ENCODE measurements at places on chromosomes 5 and 9.

DNA sequence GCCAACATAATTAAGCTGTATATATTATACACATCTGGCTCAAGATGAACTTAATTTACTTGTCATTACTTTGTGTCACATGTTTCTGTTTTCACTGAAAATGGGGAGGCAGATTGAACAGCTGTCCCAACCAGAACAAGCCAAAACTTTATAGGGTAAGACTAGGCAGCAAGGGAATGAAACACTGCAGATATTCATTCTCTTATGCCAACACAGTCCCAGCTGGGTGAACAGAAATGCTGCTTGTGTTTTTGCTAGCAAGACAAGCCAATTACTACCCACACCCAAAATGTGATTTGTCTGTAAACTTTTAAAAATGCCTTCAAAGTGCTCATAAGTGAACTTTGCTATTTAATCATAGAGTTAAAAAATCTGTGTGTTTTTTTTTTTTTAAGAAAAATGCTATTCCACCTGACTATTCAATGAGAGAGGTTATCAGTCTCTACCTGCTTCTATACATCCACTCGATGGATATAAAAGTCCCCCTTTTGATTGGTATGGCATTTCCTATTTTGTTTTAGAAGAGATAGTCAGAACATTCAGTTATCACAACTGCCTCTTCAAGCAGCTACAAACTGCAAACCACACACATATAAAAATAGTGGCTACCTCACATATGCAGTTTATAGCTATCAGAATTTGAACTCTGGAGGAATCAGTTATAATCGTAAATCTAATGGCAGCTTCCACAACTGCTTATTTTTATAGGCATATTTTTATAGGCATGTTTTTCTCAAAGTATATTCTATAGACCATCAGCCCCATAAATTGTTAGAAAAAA, 91.9 kb upstream of the PPP1R2B start:
- no peak for DNase-seq

- no peak for DNase-seq
Measured at GRCh38 chr5:360257-361027, 38.9 kb downstream of the AHRR start.

DNA sequence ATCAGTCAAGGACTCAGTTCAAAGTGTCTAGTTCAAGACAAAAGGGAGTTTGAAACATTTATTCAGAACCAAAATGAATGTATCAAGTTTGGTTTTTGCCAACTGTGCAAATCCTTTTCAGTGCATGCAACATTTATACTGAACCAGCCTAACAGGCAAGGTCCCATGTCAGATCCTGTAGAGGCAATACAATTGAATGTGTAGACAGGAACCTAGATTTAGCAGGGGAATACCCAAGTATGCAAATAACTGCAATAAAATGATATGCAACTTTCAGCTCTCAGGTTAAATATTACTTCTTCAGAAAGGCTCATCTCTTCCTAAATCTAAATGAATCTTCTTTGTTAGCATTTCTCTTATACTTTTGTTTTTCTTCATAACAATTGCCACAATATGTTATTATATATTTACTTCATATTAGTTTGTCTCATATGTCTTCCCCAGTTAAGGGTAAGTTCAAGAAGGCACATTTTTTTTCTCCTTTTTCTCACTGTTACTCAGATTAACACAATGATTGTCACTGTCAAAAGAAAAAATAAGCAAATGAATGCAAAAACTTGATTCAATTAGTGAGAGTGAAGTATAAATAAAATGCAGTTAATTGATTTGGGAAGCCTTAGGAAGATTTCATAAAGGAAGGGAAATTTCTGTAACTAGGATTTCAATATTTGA, 163.9 kb upstream of the RASA1 start:
- peak; percentile 22 for DNase-seq

- DNase-seq: no peak
Measured at GRCh38 chr9:6525326-6526045, 112.5 kb downstream of the UHRF2 start.

GRCh38 chr5:109898269-109899162, 208.8 kb downstream of the MAN2A1 start:
- no peak for DNase-seq

GRCh38 chr9:12735665-12736064, 39.2 kb upstream of the LURAP1L start:
- no peak for DNase-seq

DNA sequence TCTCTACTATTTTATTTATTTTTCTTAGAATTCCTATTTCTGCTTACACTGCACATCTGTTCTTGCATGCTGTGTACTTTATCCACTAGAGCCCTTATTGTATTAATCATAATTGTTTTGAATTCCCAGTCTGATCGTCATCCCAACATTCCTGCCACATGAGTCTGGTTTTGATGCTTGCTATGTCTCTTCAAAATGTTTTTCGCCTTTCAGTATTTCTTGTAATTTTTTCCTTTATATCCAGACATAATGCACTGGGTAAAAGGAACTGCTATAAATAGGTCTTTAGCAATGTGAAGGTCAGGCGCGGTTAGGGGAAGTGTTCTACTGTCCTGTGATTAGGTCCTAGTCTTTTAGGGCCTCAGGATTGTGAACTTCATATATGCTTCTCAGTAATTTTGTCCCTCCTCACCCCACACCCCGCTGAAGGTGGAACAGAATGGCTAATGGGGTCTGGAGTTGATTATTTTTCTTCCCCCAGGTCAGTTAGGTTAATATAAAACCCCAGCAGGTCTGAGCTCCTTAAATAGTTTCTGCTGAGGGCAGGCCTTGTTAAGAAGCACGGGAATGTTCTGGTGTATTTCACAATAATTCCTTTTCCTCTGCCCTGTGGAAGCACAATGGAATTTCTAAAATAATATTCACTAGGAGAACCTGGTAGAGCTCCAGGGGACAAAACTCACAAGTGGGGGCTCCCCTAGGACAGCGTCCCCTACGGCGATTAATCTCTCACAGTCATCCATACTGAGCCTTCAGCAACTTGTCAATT, 146.6 kb upstream of the TUT7 start:
- DNase-seq: peak; percentile 81

DNA sequence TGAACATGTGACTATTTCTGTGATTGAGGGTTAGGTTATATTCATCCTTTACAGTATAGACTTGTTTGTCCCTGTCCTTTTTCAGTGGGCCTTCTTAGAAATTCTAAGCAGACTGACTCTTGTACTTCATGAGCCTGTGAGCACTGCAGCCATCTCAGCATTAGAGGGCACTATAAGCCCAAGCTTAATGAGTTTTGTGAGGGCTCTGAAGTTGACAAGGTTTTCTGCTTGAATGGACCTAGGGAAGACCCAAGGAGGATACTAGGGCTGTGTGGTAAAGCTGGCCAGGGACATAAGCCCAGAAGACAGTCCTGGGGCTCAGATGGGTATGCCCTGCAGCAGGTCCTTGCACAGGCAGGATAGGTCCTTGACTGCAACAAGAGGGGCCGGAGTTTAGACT, 126.5 kb downstream of the MRPS30 start:
- DNase-seq: peak; percentile 15

DNA sequence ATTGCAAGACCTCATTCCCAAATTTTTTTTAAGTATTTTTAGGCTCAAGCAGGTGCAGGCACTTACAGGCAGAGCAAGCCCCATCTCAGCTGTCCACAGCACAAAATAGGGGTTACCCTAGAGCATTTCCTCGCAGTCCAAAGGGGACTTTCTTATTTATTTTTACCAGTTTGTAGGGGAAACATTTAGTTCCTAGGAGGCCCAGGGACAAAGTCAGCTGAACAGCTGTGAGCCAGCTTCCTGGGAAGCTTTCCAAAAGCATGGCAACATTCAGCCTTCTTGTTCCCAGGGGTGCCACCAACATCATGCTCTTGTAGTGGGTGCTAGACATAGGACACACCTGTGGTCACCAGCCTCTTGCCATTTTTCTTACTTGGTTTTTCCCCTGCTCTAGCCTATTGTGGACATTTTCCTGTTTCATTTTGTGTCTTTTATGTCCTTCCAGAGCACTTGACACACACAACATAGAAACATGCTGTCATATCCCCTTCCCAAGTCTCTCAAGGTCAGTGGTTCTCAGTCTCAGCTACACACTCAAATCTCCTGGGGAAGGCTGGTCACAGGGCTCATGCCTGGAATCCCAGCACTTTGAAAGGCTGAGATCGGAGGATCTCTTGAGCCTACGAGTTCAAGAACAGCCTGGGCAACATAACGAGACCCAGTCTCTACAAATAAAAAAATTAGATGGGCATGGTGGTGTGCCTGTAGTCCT, 38.2 kb downstream of the HAVCR1 start:
- no peak for DNase-seq

- no peak for DNase-seq
Measured at GRCh38 chr5:109929911-109930310, 240.2 kb downstream of the MAN2A1 start.
